ENCODE measurements at places on chromosomes 4 and X.

GRCh38 chrX:47283015-47283771 is 50.4 kb downstream of the USP11 start:
- peak; percentile 35 for DNase-seq

DNA sequence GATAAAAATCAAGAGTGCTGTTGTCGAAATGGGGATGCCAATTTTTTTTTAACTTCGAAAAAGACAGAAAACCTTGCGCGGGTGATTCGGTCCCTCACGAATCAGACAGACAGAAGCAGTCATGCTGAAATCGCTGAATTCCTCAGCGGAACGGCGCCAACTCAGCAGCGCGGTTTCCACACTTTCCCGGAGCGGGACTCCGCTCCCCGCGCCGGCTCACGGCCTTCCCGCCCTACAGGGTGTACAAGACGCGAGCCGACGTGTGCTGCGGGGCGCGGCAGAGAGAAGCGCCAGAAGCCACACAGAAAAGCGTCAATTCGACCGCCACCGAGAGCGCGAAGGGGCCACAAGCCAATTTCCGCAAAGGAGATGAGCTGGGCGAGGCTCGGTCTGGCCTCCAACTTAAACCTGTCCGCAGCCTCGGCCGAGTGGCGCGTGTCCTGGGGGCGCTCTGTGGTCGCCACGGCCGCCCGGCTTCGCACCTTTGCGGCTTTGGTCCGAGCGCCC is 1.3 kb downstream of the NEXMIF start:
- DNase-seq, result no peak

- DNase-seq, result no peak
These were observed 39.6 kb downstream of the RUFY3 start for GRCh38 chr4:70761276-70761816.

DNA sequence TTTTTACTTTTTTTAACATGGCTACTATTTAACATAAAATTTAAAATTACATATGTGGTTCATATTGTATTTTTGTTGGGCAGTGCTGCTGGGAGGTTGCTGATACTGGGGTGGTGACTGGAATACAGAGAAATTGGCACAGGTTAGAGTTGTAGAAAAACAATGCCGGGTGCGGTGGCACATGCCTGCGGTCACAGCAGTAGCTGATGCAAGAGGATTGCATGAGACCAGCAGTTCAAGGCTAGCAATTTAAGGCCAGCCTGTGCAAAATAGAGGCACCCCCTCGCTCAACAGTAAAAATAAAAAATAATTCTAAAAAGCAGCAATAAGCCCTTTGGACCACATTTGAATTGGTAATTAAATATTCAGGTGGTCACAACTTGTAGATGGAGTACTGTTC is 11.8 kb upstream of the CPE start:
- DNase-seq, result no peak

DNA sequence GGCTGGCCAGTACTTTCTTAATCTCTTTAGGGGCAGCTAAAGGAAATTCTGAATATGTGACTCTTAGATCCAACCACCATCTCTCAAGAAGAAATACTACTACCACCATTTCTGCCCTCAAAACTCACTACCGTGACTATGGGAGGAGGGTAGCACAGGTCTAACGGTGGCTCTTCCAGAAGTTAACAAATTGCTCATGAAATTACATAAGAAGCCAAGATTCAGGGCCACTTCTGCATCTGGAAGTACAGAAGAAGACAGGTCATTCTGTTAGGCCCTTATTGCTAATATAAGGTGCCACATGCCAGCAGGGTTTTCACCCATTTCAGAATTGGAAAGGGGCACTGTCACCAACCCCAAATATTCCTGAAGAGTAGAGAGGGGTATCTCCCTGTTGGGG is 19.6 kb upstream of the NKRF start:
- DNase-seq, result no peak

DNA sequence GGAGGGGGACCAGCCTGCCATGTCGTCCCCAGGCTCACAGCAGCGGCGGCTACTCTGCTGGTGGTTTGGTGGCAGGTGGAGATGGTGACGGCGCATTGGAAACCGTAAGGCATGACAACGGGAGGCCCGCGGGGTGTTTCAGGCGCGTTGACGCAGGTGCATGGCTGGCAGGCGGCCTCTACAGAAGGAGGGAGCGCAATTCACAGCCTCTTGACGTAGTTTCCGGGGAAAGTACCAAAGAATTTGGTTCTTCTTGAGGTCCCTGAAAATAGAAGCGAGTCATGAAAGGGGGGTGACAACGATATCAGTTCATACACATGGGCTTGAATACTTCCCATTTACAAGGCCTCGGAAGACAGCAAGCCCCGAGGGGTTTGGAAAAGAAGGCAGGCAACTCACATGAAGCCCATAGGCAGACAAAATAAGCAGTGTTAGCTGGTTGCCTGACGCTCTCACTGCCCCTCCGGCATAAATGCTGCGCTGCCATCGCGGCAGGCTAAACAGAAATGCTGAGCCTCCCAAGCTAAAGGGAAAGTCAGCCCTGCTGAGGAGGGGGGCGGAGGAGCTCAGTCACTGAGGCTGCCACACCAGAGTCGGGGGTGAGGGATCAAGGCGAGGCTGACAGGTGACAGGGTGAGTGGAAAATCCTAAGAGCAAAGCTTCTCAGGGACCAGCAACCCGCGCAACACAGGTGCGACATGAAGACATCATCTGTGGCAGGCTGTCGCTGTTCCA is 52.3 kb upstream of the PDLIM3 start:
- DNase-seq, result no peak

DNA sequence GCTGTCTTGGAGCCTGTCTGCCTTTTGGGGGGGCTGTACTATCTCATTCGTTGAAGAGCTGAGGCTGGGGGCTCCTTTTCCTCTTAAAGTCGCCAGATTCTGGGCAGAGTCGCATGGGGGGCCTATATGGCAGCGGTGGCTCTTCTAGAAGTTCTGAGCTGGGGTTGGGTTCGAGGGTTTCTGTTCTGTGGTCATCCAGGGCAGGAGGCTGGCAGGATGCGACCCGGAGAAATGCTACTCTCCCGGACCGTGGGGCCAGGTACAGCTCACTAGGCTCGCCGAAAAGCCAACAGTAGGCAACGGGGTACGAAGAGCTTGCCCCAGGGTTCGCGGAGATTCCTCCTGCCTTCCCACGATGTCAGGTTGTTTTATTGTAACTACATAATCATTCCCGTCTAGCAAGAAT is 1.9 kb upstream of the CITED1 start:
- no peak for DNase-seq

DNA sequence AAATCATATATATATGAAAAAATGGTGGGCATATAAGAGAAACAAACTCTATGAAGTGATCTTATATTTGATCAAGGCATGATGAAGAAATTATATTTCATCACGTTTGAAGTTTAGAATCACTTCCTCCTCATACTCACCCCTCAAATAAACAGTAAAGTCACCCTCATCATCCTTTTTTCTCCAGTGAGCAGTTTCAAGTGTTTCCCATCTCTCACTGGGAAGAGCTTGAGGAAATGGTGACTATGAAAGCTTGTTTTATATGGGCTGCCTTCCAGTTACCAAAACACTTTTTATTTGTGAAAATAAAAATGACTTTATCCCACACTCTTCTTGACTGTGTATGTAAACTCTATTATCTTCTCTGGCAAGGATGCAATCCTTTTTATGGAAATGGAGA is 16.8 kb downstream of the PDLIM3 start:
- no peak for DNase-seq

DNA sequence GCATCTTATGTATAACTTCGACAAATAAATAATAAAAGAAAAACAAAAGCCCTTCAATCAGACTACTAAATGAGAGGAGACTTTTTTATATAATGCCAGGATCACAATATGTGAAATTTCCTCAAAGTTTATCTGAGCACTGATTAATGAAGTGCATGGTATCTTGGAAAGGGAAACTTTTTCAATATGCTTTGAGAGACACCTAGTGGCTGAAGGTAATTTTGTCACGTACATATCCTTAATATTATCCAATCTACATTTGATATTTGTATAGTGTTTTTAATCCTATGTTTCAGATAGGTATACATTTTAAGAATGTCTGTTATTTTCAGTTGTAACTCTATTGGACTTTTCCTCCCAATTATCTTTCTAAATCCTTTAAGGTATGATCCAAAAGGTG is 146.8 kb downstream of the KLHL4 start:
- DNase-seq, result peak; percentile 2

DNA sequence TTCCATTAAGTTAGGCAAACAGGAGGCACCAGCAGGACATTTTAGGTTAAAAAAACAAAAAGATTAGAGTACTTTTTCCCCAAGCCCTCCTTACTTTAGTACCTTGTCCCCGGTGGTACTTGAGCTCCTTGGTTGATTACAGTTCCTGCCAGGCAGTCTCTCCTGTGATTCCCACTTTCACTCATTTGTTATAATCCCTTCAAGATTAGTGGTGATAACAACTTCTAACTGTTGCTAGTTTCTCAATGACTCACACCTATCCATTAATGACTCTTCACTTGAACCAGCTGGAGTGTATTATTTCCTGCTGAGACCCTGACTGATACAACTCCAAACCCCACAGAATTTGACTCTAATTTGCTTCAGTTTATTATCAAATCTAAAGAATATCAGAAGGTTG is 765.0 kb upstream of the DIAPH2 start:
- no peak for DNase-seq

GRCh38 chr4:107130157-107130556 is 94.0 kb upstream of the DKK2 start:
- DNase-seq, result peak; percentile 29

DNA sequence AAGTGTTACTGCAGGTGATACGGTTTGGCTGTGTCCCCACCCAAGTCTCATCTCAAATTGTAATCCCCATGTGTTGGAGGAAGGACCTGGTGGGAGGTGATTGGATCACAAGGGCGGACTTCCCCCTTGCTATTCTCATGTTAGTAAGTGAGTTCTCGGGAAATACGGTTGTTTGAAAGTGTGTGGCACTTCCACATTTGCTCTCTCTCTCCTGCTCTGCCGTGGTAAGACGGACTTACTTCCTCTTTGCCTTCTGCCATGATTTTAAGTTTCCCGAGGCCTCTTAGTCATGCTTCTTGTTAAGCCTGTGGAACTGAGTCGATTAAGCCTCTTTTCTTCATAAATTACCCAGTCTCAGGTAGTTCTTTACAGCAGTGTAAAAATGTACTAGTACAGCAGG is 65.2 kb upstream of the SLC7A11 start:
- DNase-seq, result no peak

DNA sequence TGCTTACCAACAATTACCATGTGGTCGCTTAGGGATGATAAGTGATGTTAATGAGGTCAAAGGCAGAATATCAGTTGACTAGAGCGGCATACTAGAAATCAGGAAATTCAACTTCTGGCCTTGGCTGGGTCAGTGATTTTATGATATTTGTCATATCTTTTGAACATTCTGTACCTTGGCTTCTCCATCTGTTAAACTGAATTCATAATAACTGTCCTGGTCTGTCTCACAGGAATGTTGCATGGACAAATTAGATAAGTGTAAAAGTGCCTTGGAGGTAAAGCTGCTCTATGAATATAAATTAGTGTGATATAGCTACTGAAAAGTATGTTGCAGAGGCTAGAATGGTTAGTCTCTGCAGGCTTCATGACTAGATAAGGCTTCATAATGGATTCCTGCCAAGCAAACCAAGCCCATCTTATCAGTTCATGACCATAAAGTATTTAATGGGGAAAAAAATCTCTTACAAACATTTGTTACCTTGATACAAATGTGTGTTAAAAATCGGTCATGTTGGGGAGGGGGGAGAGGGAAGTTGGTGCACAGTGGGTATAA is 104.6 kb upstream of the BMPR1B start:
- no peak for DNase-seq

DNA sequence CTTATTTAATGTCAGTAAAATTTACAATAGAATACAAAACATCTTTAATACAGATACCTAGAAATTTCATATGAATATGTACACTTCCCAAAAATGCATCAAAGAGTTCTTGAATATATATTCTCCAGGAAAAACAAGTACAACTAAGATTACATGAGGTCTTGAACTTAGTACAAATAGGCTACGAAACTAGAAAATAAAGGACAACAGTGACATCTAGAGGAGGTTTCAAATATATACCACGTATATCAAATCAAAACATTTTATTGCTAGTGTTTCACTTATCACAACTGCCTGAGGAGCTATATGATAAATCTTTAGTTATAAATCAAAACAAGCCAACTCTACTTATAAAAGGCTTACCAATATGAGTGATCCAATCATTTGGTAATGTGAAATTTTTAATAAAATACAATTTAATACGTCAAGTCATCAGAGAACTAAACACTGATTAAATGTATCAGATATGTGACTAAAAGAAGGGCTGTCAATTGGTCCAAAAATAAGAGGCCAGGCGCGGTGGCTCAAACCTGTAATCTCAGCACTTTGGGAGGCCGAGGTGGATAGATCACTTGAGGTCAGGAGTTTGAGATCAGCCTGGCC is 36.6 kb downstream of the ANAPC10 start:
- peak; percentile 53 for DNase-seq

GRCh38 chr4:122086338-122087065 is 65.6 kb upstream of the BLTP1 start:
- DNase-seq, result peak; percentile 8

GRCh38 chr4:105990933-105991332 is 95.7 kb downstream of the NPNT start:
- DNase-seq, result peak; percentile 30

DNA sequence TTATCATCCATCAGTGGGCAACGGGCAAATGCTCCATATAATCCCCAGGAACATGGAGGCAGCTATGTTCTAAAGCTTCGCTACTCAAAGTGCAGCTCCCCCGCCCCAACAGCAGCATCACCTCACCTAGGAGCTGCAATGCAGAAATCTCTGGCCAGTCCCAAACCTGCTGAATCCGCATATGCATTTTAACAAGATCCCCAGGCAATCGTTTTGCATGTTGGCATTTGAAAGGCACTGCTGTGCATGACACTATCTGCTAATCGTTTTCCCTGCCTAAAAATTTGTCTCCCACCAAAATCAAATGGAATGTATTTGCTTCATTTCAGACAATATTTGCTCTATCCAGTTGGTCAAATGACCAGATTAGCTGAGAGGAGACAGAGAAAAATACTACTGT is 15.2 kb downstream of the ADGRG2 start:
- DNase-seq, result no peak

- DNase-seq, result no peak
These were observed 66.5 kb downstream of the TIGD2 start for GRCh38 chr4:89177807-89178206.

- no peak for DNase-seq
These were observed 197.6 kb upstream of the KLF3 start for GRCh38 chr4:38466401-38466800.

- DNase-seq, result no peak
These were observed 80.7 kb upstream of the PLAC8 start for GRCh38 chr4:83195269-83195668.

DNA sequence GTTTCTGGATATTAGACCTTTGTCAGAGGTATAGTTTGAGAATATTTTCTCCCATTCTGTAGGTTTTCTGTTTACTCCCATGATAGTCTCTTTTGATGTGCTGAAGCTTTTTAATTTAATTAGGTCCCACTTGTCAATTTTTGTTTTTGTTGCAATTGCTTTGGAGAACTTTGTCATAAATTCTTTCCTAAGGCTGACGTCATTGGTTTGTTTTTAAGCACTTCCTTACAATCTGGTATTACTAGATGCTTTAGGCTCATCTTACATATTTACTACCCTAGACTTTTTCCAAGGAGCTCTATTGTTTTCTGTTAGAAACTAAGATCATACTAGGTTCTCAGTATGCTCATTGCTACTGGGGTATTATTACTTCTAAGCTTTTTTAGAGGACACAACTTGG is 806.3 kb downstream of the PDHA2 start:
- DNase-seq, result no peak

Data from fibroblast of skin of right quadriceps (primary cell).